Stimulated activated CD8-positive, alpha-beta memory T cell treated with anti-CD3 and anti-CD28 coated beads, Interleukin-15, amount 100 ng/mL, for 4 hours (primary cell): ENCODE measurements at places on chromosomes 11 and 22.

DNA sequence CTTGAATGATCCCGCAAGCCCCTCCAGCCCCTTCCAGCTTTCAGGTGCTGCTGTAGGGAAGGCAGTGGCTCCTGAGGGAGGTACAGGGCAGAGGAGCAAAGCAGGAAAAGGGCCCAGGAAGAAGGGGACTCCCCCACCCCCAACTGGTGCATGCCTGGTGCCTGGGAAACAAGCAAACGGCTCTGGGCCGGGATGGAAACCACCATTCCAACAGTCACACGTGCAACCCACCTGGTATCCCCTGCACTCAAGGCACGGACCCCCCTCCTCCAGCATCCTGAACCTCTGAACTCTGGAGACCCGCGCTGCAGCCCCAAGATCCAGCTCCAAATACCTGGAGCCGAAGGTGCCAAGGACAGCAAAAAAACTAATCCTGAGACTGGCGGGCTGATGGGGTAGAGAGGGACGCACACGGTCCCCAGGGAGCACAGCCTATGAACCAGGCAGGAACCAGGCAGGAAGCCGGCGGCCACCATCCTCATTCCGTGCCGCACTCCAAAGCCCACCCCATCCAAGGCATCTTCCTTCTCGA lies 537 bp downstream of the SCN4B start:
- DNase-seq = no peak

- DNase-seq = no peak
These were observed at the start of gene TAGLN for GRCh38 chr11:117199053-117199915. Gene TAGLN, plus strand, starts transcription at chr11:117199370. Its CDS starts 3,644 bp downstream, at chr11:117203014.

- no peak for DNase-seq
These were observed 10.8 kb upstream of the CCT8L2 start for GRCh38 chr22:16603448-16603768.

DNA sequence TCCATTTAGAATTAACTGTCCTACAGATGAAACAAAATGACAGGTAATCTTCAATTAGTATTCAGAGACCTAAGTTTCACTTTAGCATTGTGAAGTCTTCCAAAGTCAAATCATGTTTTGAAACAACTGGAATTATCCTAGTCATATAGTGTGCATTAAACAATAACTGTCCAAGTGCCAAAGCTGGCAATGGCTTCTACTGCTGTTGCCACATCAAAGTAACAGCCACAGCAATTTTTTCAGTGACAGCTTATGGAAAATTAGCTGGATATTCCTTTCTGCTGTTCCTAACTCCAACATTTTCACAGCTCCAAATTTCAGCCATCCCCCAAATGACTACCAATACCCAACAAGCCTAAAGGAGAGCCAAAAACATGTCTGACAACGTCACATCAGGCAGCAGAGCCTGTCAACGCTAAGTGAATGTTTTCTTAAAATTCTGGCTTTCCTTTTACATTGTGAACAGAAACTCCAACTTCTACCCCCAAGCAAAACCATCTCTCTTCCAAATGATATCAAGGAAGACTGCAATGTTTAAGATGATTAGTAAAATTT lies 45.3 kb upstream of the CCDC34 start:
- no peak for DNase-seq

DNA sequence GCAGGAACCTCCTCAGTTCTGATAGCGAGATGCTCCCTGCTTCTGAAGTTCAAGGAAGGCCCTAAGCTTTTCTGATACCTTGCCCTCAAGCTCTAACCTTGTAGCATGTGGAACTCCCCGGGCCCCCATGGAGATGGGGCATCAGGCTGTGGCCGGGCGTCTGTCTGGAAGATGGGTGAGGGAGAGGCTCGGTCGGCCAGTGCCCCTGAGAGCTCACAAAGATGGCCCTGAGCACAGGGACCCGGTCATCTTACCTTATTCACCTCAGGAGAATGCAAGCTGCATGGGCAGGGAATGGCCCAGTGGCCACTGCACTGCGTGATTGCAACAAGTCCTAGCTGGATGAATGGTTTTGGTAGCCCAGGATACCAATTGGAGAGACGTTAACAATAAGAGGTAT lies 830.3 kb downstream of the TBC1D22A start:
- DNase-seq = no peak

- no peak for DNase-seq
These were observed at the start of gene INPPL1 for GRCh38 chr11:72224564-72225410. Gene INPPL1, plus strand, starts transcription at chr11:72224767. Its CDS starts 218 bp downstream, at chr11:72224985.

GRCh38 chr22:46501701-46502100 lies 35.7 kb downstream of the CELSR1 start:
- DNase-seq = no peak

DNA sequence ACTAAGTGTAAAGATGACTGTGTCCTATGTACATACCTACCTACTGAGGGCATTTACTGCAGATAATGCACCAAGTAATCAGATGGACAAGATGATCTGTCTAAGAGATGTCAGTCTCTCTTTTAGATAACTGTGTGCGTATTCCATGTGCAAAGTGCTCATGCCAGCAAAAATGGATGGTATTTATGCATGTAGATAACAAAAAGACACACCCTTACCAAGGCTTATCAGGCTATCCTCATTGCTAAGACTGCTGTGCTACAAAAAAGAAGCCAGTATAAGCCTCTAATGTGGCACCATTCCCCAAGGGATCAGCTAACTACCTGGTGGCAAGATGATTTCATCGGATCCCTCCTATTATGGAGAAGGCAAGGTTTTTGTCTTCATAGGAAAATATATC lies 34.3 kb upstream of the CD44 start:
- no peak for DNase-seq

GRCh38 chr22:23380230-23380573 lies 199.9 kb downstream of the IGLL1 start:
- DNase-seq = no peak

GRCh38 chr11:13924801-13925327 lies 37.7 kb upstream of the SPON1 start:
- DNase-seq = no peak

GRCh38 chr11:70468256-70469195 lies 70.2 kb downstream of the CTTN start:
- DNase-seq = no peak

- DNase-seq = no peak
These were observed 51.1 kb downstream of the COMMD9 start for GRCh38 chr11:36238036-36238631.

GRCh38 chr22:16933291-16934282 lies 74.4 kb downstream of the GAB4 start:
- no peak for DNase-seq

GRCh38 chr11:69352715-69353319 lies 58.9 kb downstream of the MYEOV start:
- DNase-seq = no peak

GRCh38 chr11:12008790-12009616 lies 577 bp upstream of the DKK3 start:
- DNase-seq = no peak

- DNase-seq = no peak
These were observed at the start of gene BAIAP2L2 for GRCh38 chr22:38110008-38110862. Gene BAIAP2L2, minus strand, starts transcription at chr22:38110684. Its CDS starts 159 bp downstream, at chr22:38110525.

DNA sequence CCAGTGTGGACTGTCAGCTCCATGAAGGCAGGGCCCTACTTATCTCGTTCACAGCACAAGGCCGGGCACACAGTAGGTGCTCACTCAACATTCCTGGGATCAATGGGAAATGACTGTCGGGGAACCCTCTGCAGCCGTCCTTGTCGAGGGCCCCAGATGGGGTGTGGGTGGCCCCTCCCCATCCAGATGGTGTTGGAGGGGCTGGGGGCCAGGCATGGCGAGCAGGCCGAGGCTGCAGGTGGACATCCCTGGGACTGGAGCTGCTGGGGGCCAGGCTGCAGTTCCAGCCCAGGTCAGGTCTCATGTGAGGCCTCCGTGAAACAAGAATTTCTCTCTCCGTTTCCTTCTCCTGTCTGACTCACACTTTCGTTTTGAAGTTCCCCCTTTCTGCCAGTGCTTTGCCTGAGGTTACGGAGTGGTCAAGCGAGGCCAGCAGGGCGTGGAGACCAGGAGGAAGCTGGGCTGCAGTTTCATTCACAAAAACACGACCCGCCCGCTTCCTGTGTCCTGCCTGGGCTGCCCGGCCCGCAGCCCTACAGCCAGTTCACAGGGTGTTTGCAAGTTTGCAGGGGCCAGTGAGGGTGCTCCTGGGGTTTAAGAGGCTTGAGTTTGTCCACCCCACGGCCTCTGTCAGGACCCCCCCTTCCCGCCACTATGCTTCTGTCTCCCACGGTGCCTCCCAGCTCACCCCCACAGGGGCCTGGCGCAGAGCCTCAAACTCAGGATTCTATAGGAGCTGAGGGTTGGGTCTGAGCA lies 4.5 kb downstream of the MYEOV start:
- no peak for DNase-seq

DNA sequence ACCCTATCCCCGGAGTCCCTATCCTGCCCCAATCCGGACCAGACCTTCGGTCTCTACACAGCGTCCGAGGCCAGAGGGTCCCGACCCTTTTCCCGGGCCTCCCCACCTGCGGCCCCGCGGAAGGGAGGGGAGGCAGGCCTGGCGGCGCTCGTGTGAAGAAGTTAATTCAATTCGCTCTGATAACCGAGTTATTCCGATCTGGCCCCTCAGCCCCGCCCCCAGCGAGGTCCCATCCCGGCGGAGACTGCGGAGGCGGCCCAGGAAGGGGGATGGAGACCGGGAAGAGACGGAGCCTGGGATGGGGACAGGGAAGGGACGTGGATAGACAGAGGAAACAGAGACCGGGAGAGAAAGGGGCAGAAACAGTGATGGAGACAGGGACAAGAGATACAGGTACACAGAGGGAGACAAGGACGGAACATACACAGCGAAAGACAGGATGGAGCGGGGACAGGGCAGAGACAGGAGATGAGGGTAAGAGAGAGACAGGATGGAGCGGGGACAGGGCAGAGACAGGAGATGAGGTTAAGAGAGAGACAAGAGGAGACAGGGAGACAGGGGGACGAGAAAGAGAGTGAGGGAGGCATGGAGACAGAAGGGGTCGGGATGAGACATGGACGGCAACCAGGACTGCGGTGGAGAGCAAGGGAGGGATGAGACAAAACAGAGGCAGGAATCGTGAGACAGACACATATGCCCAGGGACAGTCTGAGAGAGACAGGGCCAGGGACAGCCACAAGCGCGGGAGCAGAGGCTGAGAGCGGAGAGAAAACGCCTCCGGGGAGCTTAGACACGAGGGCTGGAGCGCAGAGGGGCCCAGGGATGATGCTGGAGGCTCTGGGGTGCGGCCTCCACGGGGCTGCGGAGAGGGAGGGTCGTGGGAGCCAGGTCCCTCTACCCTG lies 636 bp upstream of the PHOX2A start:
- DNase-seq = no peak

- DNase-seq = no peak
These were observed 354.3 kb downstream of the BUD13 start for GRCh38 chr11:116418388-116419041.

- no peak for DNase-seq
These were observed 10.8 kb downstream of the SIK3 start for GRCh38 chr11:117087446-117087845.

DNA sequence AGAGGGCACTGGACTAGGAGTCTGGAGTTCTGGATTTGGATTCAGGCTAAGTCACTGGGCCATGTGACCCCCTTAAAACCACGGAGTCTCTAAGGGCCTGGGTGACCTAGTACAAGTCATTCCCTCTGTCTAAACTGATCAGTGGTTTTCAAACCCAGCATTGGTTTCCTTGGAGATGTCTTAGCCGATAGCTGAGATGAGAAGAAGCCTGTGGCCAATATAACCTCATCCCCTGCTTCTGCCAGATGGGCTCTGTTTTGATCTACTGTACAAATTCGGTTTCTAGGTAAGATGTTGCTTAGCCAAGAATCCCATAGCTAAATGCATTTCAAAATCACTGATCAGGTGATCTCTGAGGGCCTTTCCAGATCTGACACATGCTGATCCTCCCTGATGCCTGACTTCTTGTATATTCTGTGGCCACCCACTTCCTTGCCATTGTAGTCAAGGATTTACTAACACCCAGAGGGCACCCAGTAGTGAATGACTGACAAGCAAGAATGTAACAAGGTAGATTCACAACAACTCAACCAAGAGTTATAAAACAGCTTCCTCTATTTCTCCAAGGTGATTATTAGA lies 53.1 kb downstream of the GALNT18 start:
- no peak for DNase-seq

DNA sequence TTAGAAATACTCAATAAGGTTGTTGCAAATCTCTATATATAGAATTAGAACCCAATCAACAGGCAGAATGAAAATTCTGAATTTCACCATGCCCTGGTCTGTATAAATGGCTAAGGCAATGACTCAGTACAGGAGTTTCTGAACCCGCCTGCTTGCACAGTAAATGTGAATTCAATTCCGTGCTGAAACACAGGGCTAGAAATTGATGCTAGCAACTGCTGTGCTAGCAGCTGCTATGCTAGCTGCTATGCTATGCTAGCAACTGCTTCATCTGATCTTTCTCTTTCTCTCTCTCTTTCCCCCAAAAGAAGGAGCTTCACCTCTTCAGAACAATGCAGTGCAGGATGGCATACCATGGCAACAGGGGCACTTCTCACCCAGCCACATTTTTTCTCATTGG lies 9.7 kb upstream of the OR52J3 start:
- no peak for DNase-seq

DNA sequence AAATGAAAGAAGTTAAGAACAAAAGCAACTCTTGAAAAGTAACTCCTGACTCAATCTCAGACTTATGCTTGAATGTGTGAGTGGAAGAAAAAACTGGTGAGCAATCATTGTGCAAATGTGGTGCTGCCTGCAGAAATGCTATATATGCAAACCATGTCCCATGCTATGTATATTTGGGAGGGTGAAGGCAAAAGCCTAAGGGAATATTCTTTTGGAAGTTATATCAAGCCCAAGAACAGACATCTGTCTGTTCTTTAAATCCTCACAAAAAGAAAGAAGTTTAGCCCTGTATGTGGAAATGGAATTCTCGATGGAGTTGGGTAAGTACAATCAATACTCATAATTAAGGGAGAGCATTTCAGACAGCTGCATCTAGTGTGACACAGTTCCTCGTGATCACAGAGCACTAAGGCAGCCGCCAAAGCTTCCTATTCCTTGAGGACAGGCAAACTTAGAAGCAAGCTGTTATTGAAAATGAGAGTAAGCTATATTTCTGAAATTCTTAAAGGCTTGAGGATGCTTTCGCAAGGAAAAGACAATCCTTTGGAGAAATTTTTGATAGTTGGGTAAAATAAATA lies 406.5 kb upstream of the CHORDC1 start:
- no peak for DNase-seq
